ENCODE measurements at places on chromosomes 12 and 14.

- no peak for DNase-seq
These were observed 153.1 kb downstream of the TMEM117 start for GRCh38 chr12:43988838-43989560.

DNA sequence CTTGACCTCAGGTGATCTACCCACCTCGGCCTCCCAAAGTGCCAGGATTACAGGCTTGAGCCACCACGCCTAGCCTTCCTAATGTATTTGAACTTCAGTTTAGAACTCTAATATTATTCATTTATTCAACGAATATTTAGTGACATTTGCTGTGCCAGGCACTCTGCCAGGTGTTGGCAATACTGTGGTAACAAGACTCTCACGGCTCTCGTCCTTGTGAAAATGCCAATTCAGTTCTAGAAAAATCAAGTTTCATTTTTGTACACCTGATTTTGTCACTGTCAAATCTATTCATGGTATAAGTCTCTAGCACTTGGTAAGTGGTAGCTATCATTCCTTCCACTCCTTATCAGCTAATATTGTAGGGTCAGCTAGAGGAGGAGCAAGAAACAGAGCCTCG is 6.3 kb upstream of the PWP1 start:
- no peak for DNase-seq

DNA sequence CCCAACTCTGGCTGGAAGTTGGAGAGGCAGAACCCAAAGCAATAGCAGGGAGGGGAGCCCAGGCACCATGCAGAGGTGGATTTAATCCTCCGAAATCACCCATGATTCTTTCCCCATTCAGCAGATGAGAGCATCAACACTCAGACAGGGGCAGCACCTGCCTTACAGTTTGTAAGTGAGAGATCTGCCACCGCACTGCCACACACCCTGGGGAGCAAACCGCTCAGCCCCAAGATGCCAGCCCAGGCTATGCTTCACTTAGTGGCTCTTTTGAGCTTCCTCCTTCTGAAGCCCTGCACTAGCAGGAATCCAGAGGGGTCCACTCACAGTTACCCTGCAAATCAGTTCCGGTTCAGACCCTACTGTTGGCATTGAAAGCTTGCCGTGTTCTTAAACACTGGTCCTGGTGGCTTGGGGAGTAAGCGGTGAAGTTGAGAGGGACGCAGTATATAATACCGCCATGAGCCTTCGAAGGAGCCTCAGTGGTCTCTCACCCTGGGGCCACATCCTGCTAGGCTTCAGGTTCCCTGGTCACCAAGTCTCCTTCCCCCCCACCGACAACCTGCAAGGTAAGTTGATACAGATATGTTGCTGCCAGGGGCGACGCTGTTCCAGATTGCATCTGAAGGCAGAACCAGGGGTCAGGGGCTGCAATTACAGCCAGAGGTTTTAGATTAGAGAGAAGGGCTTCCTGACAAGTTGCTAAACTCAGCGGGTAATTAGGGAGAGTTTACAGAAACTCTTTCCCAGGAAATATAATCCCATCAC is 72.0 kb upstream of the CCND2 start:
- DNase-seq, result no peak

DNA sequence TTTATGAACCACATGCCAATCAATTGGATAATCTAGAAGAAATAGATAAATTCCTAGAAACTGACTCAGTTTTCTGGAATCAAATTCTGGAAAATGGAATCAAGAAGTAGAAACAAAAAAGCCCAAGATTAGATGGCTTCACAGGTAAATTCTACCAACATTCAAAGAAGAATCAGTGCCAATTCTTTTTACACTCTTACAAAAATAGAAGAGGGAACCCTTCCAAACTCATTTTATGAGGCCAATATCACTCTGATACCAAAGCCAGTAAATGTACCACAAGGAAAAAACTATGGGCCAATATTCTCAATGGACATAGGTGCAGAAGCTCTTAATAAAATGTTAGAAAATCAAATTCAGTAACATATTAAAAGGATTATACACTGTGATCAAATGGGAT is 35.7 kb upstream of the MYRFL start:
- no peak for DNase-seq

DNA sequence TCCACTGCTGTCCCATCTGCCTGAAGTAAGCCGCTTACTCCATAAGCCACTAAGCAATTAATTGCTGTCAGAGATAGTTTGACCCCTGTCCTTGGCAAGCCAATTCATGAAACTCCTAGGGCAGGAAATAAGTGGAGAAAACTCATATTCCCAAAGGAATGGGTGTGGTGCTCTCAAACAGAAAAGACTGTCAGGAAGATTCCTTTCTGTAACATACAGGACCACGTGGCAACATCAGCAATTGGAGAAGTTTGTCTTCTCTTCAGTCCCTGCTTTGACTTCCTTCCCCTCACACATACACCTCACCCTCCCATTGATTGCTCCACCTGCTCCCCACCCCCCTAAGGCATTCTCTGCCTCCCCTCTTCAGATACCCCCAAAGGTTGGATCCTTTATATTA is 36.2 kb upstream of the MDM1 start:
- DNase-seq, result no peak

GRCh38 chr12:82593901-82594396 is 92.8 kb upstream of the TMTC2 start:
- DNase-seq, result no peak

All from naive thymus-derived CD4-positive, alpha-beta T cell (primary cell).